Spleen (tissue), 13 donors: ENCODE measurements at places on chromosomes 11 and 22. TPM values are rescaled to one million over a fixed set of nuclear protein-coding genes. Genes with fewer than 3 reads are reported as not detected.

CAPN5 gene
- total RNA-seq = 3.5 TPM

CPT1A gene
- 118 TPM for total RNA-seq

PKDREJ gene
- not detected for total RNA-seq

LMO2 gene
- 46.6 TPM for total RNA-seq

RCOR2 gene
- 0.36 TPM for total RNA-seq

BET1L gene
- 51.4 TPM for total RNA-seq

CLDN5 gene
- total RNA-seq = 65.8 TPM

APLNR gene
- 155 TPM for total RNA-seq

DNA sequence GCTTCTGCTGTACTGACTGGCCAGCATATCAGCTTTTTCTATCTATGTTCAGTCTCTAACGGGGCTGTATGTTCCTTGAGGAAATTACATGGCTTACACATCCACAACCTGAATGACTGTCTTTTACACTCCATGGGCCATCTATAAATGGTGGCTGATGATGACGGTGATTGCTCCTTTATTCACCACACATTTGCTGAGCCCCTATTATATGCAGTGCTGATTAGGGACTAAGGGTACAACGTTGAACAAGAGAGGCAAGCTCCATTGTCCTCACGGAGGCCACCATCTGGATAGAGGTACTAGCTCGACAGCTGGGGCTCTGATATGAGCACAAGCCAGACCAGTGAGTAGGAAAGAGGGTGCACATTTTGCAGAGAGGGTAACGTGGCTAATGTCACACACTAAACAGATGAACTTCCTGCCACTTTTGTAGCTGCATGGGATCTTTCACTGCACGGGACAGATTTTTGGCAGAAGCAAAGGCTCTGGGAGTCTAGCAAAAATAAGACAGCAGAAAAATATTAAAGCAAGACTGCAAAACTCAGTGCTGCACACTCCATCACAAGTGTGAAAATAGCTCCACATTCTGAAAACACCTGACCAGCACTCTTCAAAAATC, 30.6 kb downstream of the DRD2 start:
- no peaks in the 10 kb centered on the region for H3K36me3 ChIP-seq
- no peak for DNase-seq
- H3K4me3 ChIP-seq = no peak overlapping the region
- H3K27ac ChIP-seq = no peak overlapping the region
- no peaks in the 10 kb centered on the region for H3K4me1 ChIP-seq
- peaks cover 10% of the 10 kb centered on the region for H3K27me3 ChIP-seq

- peak overlapping the region; percentile 90 for H3K27ac ChIP-seq
- peak; percentile 90 for DNase-seq
- no peak overlapping the region for H3K4me3 ChIP-seq
- no peaks in the 10 kb centered on the region for H3K36me3 ChIP-seq
- H3K27me3 ChIP-seq = no peaks in the 10 kb centered on the region
- peaks cover 46% of the 10 kb centered on the region for H3K4me1 ChIP-seq
These were observed 1.1 kb upstream of the CD248 start for GRCh38 chr11:66317723-66318599.

GRCh38 chr22:30324014-30324730, 2.6 kb downstream of the TBC1D10A start:
- H3K4me1 ChIP-seq = peaks cover 85% of the 10 kb centered on the region
- peak overlapping the region; percentile 28 for H3K27ac ChIP-seq
- no peaks in the 10 kb centered on the region for H3K36me3 ChIP-seq
- H3K4me3 ChIP-seq = peak overlapping the region; percentile 93

DNA sequence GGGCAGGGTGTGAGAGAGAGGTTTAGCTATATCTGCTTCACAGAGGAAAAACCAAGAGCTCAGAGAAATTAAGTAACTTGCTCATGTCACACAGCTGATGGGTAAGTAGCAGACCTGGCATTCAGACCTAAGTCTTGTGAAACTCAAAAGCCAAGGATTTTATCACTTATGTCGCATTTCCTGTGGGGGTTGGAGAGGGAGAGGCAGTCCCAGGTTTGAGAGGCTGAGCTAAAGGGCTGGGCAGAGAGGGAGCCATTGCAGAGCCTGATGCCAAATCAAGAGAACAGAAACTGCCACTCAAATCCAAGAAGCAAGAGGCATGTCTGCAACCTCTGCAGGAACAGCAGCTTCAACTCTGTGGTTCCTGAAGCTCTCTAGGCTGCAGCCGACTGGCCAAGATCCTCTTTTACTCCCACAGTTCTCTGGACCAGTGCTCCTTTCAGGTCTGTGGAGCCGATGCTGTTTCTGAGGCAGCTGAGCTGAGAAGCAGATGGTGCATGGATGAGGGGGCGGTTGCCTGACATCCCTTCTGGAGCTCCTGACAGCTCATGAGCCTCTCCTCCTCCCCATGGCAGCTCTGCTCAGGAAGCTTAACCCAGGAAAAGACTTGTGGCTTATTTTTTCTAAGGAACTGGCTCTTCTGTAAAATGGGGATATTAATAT, 47.6 kb upstream of the NAV2 start:
- H3K4me1 ChIP-seq = no peaks in the 10 kb centered on the region
- H3K27me3 ChIP-seq = no peaks in the 10 kb centered on the region

DNA sequence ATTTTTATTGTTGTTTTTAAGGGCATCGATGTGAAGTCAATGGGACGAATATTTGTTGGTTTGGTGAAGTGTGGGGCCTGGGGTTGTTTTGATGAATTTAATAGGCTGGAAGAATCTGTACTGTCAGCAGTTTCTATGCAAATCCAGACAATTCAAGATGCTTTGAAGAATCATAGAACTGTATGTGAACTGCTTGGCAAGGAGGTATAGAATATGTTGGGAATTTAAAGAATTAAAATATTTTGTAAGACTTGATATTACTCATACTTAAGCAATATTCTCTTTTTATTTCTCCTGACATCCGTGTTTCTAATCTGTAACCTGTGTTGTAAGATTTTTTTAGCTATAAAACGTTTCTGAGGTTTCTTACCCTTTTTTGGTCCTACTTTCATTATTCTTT, 61.6 kb downstream of the DYNC2H1 start:
- H3K36me3 ChIP-seq = peaks cover 16% of the 10 kb centered on the region
- no peaks in the 10 kb centered on the region for H3K27me3 ChIP-seq
- H3K4me1 ChIP-seq = no peaks in the 10 kb centered on the region
- no peak overlapping the region for H3K27ac ChIP-seq
- DNase-seq = no peak

- H3K4me1 ChIP-seq = no peaks in the 10 kb centered on the region
- no peak overlapping the region for H3K27ac ChIP-seq
- no peak overlapping the region for H3K4me3 ChIP-seq
- no peaks in the 10 kb centered on the region for H3K36me3 ChIP-seq
- H3K27me3 ChIP-seq = no peaks in the 10 kb centered on the region
These were observed 108.4 kb upstream of the GRAMD1B start for GRCh38 chr11:123321636-123322035.

DNA sequence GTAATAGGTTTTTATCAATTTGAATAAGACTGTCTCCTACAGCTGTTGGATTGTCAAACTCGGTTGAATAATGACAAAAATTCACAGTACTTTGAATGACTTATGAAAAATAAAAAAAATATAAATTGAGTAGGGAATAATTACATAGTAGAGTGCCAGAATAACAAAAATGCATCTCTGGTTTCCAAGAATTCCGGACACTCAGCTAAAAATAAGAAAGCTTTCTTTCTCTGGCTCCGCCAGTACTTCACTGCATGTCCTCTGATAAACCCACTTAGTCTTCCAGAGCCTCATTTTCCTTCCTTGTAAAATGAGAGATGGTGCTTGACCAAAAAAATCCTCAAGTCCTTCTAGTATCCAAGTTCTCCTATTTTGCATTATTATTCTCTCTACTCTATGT, 374.6 kb upstream of the LUZP2 start:
- H3K4me3 ChIP-seq = no peak overlapping the region
- no peaks in the 10 kb centered on the region for H3K27me3 ChIP-seq
- no peaks in the 10 kb centered on the region for H3K36me3 ChIP-seq
- DNase-seq = no peak

- H3K36me3 ChIP-seq = no peaks in the 10 kb centered on the region
- H3K4me1 ChIP-seq = no peaks in the 10 kb centered on the region
- H3K27me3 ChIP-seq = no peaks in the 10 kb centered on the region
- no peak overlapping the region for H3K27ac ChIP-seq
- DNase-seq = no peak
- no peak overlapping the region for H3K4me3 ChIP-seq
These were observed 25.9 kb upstream of the MMP13 start for GRCh38 chr11:102981324-102981910.

DNA sequence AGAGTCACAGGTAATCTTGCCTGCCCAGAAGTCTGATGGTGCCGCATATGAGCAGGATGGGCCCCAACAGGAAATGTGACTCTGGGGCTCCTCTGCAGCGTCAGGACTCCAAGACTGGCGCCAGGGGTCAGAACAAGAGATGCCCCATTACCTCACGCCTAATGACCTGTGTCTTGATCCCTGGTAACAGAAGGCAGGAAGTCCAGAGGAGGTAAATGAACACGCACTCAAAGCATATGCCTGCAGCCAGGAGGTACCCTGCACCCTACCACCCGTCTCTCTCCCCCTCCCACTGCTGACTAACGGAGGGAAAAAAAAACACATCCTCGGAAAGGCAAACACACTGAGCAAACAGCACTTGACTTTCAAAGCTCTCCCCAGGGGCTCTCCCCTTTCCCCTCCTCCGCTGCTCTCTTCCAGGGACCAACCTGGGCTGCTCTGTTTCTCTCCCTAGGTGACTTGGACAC, 37.3 kb downstream of the ABCC8 start:
- no peak overlapping the region for H3K27ac ChIP-seq
- no peak overlapping the region for H3K4me3 ChIP-seq
- H3K36me3 ChIP-seq = no peaks in the 10 kb centered on the region
- H3K27me3 ChIP-seq = peaks cover 8% of the 10 kb centered on the region
- no peak for DNase-seq

GRCh38 chr11:125086633-125087296, 23.7 kb downstream of the SLC37A2 start:
- no peak overlapping the region for H3K4me3 ChIP-seq
- H3K27me3 ChIP-seq = no peaks in the 10 kb centered on the region
- peaks cover 75% of the 10 kb centered on the region for H3K36me3 ChIP-seq
- no peaks in the 10 kb centered on the region for H3K4me1 ChIP-seq
- peak; percentile 61 for DNase-seq

GRCh38 chr11:113274713-113275582, 39.4 kb upstream of the TTC12 start:
- H3K4me1 ChIP-seq = no peaks in the 10 kb centered on the region
- no peaks in the 10 kb centered on the region for H3K36me3 ChIP-seq

- H3K36me3 ChIP-seq = peaks cover 52% of the 10 kb centered on the region
- no peak overlapping the region for H3K4me3 ChIP-seq
- no peak overlapping the region for H3K27ac ChIP-seq
- H3K4me1 ChIP-seq = peaks cover 5% of the 10 kb centered on the region
- H3K27me3 ChIP-seq = no peaks in the 10 kb centered on the region
These were observed 8.5 kb downstream of the ACAD8 start for GRCh38 chr11:134261626-134262488.

- no peak overlapping the region for H3K4me3 ChIP-seq
- DNase-seq = no peak
- no peak overlapping the region for H3K27ac ChIP-seq
- H3K36me3 ChIP-seq = peaks cover 76% of the 10 kb centered on the region
These were observed 7.8 kb upstream of the GAS2L1 start for GRCh38 chr22:29298641-29299040.

GRCh38 chr11:10749476-10749875, 1.6 kb upstream of the CTR9 start:
- H3K4me1 ChIP-seq = peaks cover 23% of the 10 kb centered on the region
- no peaks in the 10 kb centered on the region for H3K27me3 ChIP-seq
- no peaks in the 10 kb centered on the region for H3K36me3 ChIP-seq
- H3K4me3 ChIP-seq = no peak overlapping the region
- no peak overlapping the region for H3K27ac ChIP-seq

- H3K4me3 ChIP-seq = no peak overlapping the region
- H3K4me1 ChIP-seq = peaks cover 19% of the 10 kb centered on the region
- no peak overlapping the region for H3K27ac ChIP-seq
- H3K36me3 ChIP-seq = no peaks in the 10 kb centered on the region
- no peaks in the 10 kb centered on the region for H3K27me3 ChIP-seq
These were observed 356.9 kb downstream of the LARGE1 start for GRCh38 chr22:33563220-33563964.

DNA sequence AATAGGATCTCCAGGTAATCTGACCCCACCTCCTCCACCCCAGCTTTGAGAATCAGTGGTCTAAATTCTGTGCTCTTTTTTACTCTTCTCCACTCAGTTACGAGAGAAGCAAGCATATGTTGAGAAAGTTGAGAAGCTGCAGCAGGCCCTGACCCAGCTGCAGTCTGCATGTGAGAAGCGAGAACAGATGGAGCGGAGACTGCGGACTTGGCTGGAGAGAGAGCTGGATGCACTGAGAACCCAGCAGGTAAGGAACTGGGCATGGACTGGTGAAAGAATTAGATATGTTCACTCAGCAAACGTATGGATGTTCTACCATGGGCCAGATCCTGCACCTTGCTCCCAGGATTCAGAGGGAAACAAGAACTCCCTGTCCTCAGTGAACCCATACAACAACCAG, 85.7 kb downstream of the AMOTL1 start:
- no peak for DNase-seq
- H3K27me3 ChIP-seq = no peaks in the 10 kb centered on the region
- peaks cover 11% of the 10 kb centered on the region for H3K36me3 ChIP-seq
- H3K4me3 ChIP-seq = no peak overlapping the region
- no peak overlapping the region for H3K27ac ChIP-seq
- H3K4me1 ChIP-seq = no peaks in the 10 kb centered on the region

DNA sequence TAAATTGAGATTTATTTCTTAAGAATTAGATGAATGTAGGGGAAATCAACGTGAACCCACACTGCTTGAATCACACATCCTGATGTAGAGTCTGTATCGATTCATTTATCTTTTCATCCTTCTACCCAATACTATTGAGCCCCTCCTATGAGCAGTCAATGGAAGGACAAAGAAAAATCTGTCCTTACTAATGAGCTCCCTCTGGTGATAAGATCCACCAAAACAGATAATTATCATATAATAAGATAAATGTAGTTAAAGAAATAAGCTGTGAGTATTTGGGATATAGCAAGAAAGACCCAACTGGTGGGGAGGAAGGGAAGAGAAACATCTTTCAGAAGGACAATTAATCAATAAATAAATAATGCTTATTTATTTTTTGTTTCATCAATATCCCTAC, 385.1 kb upstream of the CCDC90B start:
- H3K27ac ChIP-seq = no peak overlapping the region
- H3K4me1 ChIP-seq = no peaks in the 10 kb centered on the region
- DNase-seq = no peak
- no peaks in the 10 kb centered on the region for H3K36me3 ChIP-seq

DNA sequence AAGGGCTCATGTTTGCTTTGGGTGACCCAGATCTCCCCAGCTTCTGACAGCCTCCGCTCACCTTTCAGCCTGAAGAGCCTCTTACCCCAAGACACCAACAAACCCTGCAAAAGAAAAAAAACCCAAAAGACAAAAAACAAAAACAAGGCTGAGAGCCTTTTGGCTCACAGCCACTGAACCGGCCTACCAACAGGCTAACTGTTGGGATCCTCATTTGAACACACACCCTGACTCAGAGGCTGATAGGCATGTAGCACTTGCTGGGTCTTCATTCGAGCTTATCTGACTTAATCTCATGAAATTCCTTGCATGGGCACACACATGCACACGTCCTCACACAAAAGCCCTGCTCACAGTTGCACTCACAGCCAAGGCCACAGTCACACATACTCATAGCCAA, 22.9 kb upstream of the TSKU start:
- no peaks in the 10 kb centered on the region for H3K27me3 ChIP-seq
- no peak overlapping the region for H3K4me3 ChIP-seq
- no peaks in the 10 kb centered on the region for H3K4me1 ChIP-seq
- H3K36me3 ChIP-seq = no peaks in the 10 kb centered on the region
- DNase-seq = peak; percentile 19
